H1 (cell line): ENCODE measurements at places on chromosomes 6 and 20. TPM values are rescaled to one million over a fixed set of nuclear protein-coding genes. Genes with fewer than 3 reads are reported as not detected.

DNA sequence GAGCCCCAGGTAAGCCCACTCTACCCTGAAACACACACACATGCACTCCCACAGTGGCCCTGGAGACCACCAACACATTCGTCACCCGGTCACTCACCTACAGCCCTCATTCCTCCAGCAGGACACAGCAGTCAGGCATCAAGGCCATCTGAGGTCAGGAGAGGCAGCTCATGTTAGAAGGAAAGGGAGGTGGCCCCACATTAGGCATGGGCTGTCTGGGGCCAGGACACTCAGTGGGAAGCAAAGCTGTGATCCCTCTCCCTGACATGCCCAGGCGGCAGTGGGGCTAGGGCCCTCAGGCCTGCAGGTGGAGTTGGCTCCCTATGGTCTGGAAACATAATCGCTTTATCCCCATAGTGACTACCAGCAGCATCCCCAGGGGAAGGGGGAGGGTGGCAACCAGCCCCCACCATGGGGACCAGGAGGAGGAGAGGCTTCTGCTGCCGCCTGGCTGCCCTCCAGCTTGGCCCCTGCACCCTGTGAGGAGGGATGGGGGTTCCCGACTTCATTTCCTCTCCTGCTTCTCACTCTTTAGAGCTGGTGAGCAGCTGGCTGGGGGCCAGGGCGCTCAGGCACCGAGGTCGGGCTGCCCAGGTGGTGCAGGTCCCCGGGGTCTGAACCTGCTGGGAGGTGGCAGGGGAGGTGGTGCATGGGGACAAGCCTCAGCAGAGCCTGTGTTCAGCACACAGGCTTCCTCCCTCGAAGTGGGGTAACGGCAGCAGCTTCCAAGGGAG is 76.6 kb upstream of the CST7 start:
- no peak for DNase-seq

SPINT4 gene
- not detected in 2 replicates for total RNA-seq

MLN gene
- not detected in 2 replicates for total RNA-seq

GRCh38 chr6:73722318-73723060 is 26.5 kb downstream of the CD109 start:
- DNase-seq, result no peak

GRCh38 chr20:57326667-57327455 is 2.7 kb upstream of the SPO11 start:
- peak; percentile 47 for DNase-seq

DNA sequence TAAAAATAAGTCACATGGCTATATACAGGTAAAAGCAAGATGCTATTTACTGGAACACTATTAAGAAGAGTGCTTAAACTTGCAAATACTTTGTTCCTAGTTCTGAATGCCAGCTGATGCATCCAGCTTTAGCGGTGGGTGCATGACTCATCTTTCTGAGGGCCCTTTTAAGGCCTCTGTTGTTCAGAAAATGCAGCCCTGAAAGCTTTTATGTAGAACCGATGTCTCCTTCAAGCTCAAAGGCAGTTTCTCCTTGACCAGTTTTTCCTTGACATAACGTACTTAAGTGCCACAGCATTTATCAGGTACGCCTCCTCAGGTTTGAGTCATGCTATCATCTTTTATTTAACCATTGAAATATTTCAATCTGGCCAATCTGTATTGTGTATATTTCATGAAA is 82.8 kb downstream of the MLIP start:
- DNase-seq, result no peak

DNA sequence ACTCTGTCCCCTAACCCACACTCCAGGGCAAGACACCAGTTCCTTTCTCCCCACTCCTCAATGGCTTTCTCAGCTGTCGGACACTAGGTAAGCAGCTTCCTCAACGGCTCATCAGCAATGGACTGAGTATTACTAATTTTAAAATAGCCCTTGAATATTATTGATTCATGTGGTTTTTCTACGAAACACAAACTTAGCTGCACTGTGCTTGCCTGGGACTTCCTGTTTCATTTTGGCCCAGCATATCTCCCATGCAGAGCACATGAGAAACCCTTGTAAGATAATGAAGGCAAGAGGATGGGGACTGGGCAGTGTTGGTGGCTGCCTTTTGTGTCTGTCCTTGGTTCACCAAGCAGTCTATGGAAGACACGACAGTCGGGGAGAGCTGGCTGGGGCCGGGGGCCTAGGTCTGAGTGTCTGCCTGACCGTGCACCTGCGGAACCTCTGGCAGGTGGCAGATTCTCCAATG is 48.9 kb downstream of the RNASET2 start:
- no peak for DNase-seq

DNA sequence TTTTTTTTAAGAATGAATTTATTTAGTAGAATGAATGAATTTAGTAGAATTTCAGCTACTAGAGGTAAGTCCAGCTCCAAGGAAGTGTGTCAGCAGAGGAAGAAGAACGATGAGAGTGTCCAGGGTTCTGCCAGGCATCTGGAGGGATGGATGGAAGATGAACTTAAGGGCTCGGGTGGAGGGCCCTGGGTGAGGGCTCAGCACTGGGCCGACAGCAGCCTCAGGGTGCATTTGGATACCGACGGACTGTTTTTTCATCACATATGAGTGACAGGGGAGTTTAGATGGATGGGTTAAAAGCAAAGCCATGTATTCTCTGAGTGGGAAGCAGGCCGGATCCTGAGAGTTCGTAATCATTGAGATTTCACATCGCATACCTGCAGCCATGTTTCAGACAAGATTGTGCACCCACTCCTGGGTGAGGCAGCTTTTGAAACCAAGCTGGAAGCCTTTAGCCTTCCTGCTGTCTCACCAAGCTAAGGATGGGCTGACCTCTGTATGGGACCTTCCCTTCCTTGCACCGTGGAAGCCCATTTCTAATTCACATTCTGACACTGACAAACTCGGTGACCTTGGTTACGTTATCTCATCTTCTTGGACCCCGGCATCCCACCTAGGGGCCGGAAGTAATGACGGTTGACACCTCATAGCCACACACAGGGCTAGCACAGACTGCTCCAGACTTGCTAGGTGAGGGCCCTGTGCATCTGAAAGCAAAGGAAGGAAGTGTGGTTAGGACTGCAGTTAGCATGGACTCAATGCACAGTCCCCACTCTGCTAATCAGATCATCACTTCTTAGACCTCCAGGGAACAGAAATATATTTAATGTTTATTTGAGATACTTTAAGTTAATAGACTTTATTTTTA is 228.5 kb downstream of the SLC24A3 start:
- no peak for DNase-seq

DNA sequence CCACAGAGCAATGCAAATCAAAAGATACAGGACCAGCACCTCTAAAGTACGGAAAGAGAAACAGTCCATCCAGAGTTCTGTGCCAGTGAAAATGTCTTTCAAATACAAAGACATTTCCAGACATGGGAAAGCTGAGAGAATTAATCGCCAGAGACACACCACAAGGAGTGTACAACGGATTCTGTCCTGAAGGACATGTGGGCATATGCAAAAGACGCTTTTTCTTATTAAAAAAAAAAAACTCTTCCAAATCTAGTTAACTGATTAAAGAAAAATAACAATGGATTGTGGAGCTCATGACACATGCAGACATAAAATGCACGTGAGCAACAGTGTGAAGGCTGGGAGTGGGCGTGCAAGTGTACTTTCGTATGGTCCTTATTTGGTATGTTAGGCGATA is 22.8 kb downstream of the KIF25 start:
- no peak for DNase-seq

ULBP1 gene
- total RNA-seq, result 0.42 and 0.60 TPM in 2 replicates

- no peak for DNase-seq
Measured at GRCh38 chr6:20943040-20943627, 408.9 kb downstream of the CDKAL1 start.

RIPPLY2 gene
- 0.74 and 1.9 TPM in 2 replicates for total RNA-seq

CLPSL2 gene
- total RNA-seq, result 1.4 TPM in 2 replicates

SLC17A1 gene
- not detected in 2 replicates for total RNA-seq

GRCh38 chr6:88910922-88911778 is 52.3 kb downstream of the RNGTT start:
- no peak for DNase-seq

GRCh38 chr20:2349801-2350200 is 30.9 kb upstream of the TGM6 start:
- DNase-seq, result no peak

PDE7B gene
- total RNA-seq, result not detected in 2 replicates

DNA sequence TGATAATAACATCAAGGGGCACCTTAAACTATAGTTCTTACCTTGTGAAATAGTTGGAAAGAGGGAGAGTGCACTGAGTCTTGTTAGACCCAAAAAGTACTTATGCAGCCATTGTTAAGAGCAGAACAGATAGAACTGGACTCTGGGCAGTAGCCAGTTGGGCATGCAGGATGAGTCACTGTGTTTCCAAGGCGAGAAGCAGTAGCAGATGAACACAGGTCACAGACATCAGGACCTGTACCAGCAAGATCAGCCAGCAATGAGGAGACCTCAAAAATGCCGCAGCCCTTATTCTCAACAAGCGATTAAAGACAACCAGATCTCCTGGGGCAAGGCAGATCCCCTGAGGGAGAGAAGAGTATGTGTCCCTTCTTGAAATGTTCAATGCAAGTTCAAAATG is 79.0 kb downstream of the SAMD3 start:
- DNase-seq, result no peak

DNA sequence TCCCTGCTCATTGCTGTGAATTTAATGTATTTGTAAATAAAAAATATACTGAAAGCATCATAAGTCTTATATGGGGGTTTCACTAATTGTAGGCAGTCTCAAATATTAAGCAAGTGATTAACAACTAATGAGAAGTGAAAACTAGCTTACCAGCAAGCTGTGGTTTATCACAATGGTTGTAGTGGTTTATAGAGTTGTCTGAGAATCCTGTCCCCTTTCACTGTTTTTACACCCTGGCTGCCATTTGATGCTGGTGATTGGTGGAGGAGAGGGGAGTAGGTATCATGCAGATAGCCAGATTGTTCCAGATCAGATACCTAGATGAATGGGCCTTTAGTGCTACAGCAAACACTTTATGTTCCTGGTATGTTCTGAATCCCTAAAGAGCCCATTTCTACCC is 6.0 kb downstream of the MKKS start:
- DNase-seq, result no peak

IYD gene
- not detected in 2 replicates for total RNA-seq
